SK-N-DZ (cell line): ENCODE measurements at places on chromosomes 1 and 21.

GRCh38 chr1:59499273-59499942 is 202.5 kb downstream of the FGGY start:
- no peak for DNase-seq

- no peak for DNase-seq
These were observed 59.5 kb upstream of the INSL5 start for GRCh38 chr1:66860529-66860928.

- DNase-seq: no peak
These were observed 6.8 kb downstream of the PCP4L1 start for GRCh38 chr1:161265305-161265704.

DNA sequence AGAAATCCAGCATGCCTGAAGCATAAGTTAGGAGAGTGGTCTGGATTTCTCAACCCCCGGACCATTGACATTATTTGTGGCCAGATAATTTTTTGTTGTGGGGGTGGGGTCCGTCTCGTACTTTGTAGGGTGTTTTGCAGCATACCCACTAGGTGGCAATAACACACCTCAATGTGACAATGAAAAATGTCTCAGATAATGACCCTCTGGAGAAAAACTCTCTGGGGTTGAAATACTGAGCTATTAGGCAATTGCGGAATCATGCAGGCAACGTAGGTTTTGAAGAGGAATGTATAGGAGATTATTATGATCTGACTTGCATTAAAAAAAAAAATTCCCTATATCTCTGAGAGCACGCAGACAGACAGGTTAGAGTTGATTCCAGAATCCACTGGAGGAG is 25.3 kb upstream of the RRP15 start:
- no peak for DNase-seq

- DNase-seq: no peak
These were observed 222.9 kb upstream of the RAB4A start for GRCh38 chr1:229047840-229048620.

DNA sequence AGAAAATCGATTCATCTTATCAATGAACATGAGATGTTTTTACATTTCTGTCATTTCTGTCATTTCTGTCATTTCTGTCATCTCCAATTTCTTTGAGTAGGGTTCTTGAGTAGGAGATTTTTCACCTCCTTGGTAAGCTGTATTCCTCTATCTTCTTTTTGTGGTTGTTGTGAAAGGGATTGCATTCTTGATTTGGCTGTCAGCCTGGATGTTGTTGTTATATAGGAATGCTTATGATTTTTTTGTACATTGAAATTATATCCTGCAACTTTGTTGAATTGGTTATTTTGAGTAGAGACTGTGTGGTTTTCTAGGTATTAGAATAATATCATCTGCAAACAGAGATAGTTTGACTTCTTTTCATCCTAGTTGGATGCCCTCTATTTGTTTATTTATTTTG is 1233.7 kb downstream of the PLA2G4A start:
- DNase-seq: no peak
